AG08396 (cell line): ENCODE measurements at places on chromosomes 4 and X.

DNA sequence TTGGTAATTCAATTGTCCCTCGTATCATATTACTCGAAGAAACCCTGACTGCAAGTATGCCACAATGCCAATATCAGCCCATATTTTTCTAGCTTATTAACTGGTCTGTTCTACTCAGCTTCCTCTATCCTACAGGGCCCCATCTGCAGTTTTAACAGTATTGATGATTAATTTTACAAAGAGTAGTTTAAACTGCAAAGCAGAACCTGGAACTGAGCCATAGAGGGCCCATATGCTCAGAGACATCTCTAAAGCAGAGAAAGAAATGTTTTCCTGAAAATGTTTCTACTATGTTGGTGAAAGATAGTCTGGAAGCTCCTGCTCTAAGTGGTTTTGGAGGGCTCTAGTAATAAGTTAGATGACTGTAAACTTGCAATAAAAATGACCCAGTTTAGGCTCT, 259.4 kb upstream of the CENPE start:
- DNase-seq: no peak

DNA sequence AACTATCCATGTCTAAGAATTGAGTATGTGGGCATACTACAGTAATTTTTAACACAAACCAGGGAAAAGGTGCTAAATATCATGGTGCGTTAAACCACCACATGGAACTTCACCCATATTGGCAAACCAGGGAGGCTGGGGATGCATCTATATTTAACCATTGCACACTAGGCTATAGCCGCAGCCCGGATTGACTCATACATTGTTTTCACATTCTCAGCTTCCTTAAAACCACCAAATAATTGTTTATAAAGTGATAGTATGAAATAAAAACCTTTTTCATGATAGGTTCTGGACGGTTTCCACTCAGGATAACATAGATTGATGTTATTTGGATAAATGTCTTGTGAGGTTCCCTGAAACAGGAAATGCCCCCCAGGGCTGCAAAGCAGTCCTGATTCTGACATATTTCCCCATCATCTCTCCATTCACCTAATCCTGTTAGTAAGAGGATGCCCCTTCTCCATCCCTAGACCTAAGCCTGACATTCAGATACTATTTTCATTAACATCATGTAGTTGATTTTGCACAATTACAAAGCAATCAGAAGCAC, 7.9 kb downstream of the COL25A1 start:
- no peak for DNase-seq

- DNase-seq: no peak
These were observed 9.5 kb upstream of the SFRP2 start for GRCh38 chr4:153798420-153798819.

DNA sequence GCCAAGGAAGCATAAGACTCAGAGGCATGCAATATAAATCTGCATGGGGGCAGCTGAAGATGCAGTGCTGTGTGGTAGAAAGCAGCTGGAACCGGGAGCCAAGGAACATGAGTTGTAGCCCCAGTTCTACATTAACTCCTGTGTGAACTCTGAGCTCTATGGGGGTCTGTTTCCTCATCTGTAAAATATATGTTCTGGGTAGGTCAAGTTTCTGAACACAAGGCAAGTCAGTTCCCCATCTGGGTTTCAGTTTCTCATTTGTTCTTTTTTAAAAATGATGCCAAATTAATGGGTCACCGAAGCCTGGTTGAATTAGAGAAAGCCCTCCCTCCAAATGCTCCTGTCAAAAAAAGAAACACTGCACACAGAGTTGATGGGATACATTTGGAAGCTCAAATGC, 24.0 kb downstream of the UNC5C start:
- no peak for DNase-seq

DNA sequence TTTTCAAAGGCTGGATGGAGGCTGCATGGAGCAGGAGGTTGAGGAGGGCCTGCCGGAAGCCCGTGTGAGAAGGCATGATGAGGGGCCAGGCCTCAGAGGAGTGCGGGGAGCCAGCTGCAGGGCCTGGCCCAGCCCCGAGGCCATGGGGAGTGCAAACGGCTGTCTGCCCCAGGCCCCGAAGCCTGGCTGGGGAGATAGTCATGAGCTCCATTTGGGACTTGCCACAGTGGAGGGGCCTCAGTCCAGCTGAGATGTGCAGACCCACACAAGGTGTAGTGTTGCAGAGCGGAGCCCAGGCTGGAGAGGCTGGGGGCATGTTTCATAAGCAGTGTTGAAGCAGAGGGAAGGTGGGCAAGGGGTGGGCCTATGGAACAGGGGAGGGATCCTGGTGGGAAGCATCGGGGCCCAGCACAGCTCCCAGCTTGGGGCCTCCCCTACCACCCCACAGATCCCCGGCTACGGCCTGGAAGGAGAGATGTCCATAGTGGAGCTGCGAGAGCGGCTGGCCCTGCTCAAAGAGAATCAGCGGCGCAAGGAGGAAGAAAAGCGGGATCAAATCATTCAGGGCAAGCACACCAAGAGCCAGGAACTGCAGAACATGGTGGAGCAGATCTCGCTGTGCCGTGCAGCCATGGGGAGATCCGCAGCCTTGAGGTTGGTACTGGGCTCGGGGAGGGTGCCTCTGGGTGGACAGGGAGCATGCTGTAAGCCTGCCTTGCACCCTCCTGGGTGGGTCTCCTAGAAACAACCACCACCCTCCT, 9.1 kb upstream of the RNF4 start:
- no peak for DNase-seq

DNA sequence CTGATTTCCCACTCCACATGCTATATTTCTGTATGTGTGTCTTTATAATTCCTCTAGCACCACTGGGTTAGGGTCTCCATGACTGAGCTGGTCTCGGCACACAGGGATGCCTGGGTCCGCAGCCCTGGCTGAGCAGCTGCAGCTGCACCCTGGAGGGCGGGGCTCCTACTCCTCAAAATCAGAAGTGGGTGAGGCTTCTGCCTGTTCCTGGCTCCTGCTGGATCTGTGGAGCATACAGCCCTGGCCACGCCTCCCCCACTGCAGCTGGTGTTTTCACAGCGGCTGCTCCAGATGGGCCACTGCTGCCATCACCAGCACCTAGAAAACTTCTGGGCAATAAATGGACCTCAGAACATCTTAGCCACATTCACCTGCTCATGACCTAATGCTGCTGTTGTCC, 30.9 kb downstream of the SPCS3 start:
- DNase-seq: no peak

- DNase-seq: no peak
These were observed 637.8 kb upstream of the ADGRL3 start for GRCh38 chr4:60562334-60562733.

DNA sequence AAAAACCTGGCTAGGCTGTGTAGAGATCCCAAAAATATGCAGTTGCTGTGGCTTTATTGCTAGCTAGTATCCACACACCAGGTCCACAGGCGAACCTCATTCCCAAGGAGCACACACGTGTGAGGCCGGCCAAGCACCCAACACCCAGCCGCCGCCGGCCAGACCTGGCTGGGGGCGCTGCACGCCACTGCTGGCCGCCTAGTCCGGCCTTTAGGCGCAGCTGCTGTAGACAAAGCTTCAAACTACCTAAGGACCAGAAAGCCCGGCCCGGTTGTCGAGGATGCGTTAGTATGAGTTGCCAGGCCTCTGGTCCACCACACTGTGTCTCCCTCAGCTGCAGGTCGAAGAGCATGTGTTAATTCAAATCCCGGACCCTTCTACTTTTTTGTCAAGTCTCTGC, 3.1 kb downstream of the POU3F4 start:
- DNase-seq: no peak

- DNase-seq: no peak
These were observed 48.8 kb downstream of the DKK2 start for GRCh38 chr4:106987311-106987710.

- no peak for DNase-seq
These were observed 383.6 kb downstream of the ADGRL3 start for GRCh38 chr4:61583696-61584095.

GRCh38 chrX:74523870-74524735, 90.3 kb downstream of the RLIM start:
- DNase-seq: no peak
